ENCODE measurements at places on chromosomes 6 and 20.

GRCh38 chr6:131900231-131900630 lies 50.9 kb downstream of the CCN2 start:
- no peak for DNase-seq

GRCh38 chr6:139732451-139732850 lies 358.0 kb upstream of the CITED2 start:
- no peak for DNase-seq

DNA sequence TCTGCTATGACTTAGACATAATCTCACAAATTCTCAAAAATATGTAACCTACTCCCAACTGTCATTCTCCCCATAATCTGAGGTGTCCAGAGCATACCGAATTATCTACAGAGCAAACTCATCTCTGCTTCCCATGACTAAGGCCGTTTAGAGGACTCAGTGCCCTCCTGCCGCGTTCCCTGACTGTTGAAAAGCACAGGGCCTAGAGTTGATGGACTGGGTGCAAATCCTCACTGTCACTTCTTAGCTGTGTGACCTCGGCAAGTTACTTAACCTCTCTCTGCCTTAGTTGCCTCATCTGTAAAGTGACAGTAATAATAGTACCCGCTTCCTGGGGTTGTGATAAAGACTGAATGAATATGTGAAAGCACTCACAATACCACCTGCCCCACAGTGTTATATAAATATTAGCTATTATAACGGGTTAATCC lies 4.7 kb upstream of the TUBB2A start:
- no peak for DNase-seq

DNA sequence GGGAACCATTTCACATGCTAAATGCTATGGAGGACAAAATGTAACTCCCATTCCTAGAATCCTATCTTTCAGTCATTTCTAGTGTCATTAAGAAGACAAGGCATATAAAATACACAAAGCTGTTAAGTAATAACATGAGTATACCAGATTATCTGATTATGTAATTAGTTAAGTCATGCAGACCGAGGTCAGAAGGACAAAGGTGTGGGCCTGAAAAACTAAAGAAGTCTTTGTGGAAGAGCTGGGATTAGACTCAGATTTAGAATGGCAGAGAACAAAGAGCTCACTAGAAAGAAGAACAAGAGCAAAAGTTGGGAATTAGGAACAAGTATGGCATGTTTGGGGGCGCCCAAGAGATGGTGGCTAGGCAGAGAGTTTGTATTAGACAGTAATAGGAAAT lies 37.0 kb downstream of the EFHC1 start:
- no peak for DNase-seq

GRCh38 chr6:5302995-5303622 lies 41.8 kb downstream of the FARS2 start:
- peak; percentile 35 for DNase-seq

- no peak for DNase-seq
These were observed 213.1 kb downstream of the BTBD3 start for GRCh38 chr20:12130781-12131180.

DNA sequence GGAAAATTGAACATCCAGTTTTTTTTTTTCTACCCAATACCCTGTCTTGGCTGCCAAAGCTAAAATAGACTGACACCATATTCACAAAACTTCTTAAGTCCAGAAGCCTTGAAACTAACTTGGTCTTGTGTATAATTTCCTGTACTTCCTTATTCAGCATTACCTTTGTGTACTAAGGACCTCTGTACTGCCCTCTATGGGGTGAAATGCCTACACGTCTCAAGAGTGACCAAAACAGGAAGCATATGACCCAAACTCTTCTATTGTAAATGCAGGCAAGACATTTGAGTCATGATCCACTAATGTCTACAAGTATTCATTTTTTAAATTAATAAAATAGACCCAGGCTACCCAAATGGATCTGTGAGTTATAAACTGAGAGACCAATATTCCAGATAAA lies 50.4 kb downstream of the HMGCLL1 start:
- DNase-seq, result no peak

DNA sequence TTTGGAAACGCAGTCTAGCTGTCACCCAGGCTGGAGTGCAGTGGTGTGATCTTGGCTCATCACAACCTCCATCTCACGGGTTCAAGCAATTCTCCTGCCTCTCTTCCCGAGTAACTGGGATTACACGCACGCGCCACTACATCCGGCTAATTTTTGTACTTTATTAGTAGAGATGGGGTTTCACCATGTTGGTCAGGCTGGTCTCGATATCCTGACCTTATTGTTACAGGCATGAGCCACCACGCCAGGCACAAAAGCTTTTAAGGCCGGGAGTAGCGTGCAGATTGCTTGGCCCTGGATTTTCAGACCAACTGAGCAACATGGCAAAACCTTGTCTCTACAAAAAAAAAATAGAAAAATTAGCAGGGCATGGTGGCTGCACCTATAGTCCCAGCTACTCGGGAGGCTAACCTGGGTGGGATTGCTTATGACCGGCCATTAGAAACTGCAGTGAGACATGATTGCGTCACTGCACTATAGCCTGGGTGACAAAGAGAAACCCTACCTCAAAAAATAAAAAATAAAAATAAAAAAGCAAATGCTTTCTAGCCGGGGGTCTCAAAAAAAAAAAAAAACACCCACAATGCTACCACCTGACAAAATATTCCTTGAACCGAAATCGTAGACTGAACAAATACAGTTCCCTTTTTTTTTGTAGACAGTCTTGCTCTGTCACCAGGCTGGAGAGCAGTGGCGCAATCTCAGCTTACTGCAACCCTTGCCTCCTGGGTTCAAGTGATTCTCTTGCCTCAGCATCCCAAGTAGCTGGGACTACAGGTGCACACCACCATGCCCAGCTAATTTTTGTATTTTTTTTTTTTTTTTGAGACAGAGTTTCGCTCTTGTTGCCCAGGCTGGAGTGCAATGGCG lies 15.0 kb downstream of the RBM39 start:
- no peak for DNase-seq

Measured in SW480 (cell line).